A375 (cell line): ENCODE measurements at places on chromosomes 16 and 17. TPM values are rescaled to one million over a fixed set of nuclear protein-coding genes. Genes with fewer than 3 reads are reported as not detected.

Gene GAS7
- total RNA-seq = 64.2 and 75.4 TPM in 2 replicates

Gene PRSS21
- not detected in 2 replicates for total RNA-seq

Gene CCL16
- total RNA-seq = not detected in 2 replicates

Gene TMEM204
- total RNA-seq = not detected in 2 replicates

Gene ABAT
- 1.2 and 1.5 TPM in 2 replicates for total RNA-seq
